ENCODE measurements at places on chromosomes 11 and 22. TPM values are rescaled to one million over a fixed set of nuclear protein-coding genes. Genes with fewer than 3 reads are reported as not detected.

Gene AQP11
- 0.22 TPM for total RNA-seq

Gene TMPRSS13
- 3.0 TPM for total RNA-seq

Gene PLAAT5
- total RNA-seq, result 1.7 TPM

Gene CASP1
- total RNA-seq, result 23.9 TPM

Gene OTOG
- not detected for total RNA-seq

- DNase-seq, result no peak
These were observed 2.6 kb upstream of the APOL6 start for GRCh38 chr22:35645646-35646045.

DNA sequence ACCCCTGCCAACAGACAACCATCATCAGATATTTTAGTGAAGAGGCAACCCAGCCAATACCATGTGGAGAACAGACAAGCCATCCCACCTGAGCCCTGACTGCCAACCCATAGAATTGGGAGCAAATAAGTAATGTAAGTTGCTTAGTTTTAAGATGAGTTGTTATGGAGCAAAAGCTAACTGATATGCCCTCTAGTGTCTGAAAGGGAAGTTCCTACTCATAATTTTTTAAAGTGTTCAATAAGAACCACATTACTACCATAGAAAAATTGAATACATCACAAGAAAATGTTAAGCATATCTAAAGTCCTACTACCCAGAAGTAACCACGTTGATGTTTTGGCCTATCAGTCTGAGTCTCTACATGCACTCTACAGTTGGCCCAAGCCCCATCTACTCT lies 50.8 kb upstream of the SLC36A4 start:
- DNase-seq, result no peak

DNA sequence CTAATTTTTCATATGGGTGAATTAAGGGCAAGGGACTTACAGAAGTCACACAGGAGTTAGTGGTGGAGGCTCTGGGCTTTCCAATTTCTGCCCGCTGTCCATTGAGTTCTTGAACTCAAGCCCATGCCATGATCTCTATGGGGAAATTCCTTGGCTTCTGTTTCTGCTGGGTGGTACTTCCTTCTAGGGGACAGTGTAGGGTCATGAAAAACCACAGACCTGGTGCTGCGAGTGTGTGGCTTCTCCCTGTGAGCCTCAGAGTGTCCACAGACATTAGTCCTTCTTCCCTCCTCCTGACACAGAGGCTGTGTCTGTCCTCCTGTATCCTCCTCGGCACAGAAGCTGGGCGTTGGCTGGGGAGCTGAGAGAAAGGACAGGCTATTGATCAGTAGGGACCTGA lies 6.3 kb upstream of the SEZ6L start:
- no peak for DNase-seq

DNA sequence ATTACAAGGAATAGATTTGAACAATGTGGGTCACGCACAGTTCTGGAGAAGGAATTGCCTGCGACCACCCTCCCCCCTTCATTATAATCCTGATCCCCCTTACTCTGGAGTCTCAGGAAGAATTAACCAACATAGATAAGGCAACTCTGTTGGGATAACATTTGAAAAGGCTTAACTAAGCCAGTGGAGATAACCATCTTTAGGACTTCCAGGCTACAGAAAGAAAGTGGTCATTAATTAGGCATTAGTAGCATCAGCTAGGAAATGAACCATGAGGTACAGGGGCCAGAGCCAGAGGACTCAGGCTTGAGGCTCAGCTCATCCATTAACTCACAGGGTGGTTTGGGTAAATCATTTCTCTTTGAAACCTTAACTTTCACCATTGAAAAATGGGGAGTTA lies 720.0 kb upstream of the API5 start:
- no peak for DNase-seq
